ENCODE measurements at places on chromosomes 2 and 18. TPM values are rescaled to one million over a fixed set of nuclear protein-coding genes. Genes with fewer than 3 reads are reported as not detected.

Gene SCN3A
- total RNA-seq = 5.7 TPM

Gene KIF5C
- total RNA-seq = 3.3 TPM

Gene REG3A
- not detected for total RNA-seq

Gene FTCDNL1
- total RNA-seq = 1.3 TPM

Gene CNDP1
- not detected for total RNA-seq

Gene SLC9A4
- not detected for total RNA-seq

Gene CPO
- 1.9 TPM for total RNA-seq

DNA sequence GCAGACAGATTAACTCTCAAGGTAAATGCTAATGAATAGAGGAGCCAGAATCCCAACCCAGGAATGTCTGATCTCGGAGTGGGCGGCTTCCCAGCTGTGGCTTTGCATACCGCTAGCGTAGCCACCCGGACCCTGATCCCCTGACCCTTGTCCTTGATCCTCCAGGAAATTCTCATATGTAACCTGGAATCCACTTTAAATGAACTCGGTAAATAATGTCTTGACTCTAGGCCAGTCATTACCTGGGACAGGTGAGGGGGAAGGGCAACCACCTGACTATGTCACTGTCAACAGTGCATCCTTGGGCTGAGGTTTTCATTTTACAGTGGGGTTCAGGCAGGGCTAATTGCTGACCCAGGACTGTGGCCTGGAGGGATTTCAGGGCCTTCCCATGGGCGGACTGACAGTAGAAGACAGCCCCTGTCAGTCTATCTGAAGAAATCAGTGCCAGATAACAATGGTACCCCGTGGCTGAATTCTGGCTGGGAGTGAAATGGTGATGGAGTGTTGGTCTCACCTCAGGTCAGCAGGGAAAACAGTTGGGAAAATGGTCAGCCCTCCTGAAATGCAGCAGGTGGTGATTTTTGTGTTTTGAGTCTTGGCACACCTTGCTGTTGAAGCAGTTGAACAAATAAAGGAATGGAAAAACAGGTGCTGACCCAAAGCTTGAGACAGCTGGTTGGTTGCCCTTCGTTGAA, 9.6 kb downstream of the ACKR3 start:
- no peak for ATAC-seq

DNA sequence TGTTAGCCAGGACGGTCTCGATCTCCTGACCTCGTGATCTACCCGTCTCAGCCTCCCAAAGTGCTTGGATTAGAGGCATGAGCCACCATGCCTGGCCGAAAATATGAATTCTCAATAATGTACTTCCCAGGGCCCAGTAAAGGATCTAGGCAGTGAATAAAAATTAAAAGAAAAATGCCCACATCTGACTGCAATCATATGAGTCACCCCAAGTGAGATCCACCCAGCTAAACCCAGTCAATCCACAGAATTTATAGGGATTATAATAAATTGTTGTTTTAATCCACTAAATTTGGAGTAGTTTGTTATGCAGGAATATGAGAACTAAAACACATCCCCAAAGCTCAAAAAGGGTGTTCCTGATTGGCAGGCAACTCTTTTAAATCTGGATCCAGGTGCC, 93.5 kb upstream of the STK39 start:
- ATAC-seq = no peak

DNA sequence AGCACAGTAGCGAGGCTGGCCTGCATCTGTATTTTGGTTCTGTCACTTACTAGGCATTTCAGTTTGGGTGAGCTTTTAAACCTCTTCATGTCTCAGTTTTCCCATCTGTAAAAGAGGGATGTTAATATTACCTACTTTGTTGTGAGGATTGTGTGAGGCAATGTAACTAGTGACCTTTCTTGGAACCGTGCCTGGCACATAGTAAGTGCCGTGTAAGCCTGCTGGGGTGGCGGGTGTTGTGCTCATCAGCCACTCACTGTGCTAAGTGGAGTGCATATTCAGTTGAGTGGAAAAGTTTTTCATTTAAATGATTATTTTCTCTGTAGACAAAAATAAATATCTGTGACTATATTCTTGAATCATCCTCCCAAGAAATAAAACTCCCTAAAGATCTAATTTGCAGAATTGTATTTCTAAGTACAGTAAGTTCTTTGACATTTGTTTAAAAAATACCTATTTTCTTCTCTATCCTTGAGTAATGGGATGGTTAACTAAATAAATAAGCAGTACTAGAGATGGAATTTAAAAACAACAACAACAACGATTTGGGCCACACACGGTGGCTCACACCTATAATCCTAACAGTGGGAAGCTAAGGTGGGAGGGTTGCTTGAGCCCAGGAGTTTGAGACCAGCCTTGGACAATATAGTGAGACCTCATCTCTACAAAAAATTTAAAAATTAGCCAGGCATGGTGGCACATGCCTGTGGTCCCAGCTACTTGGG, 56.7 kb downstream of the MALT1 start:
- ATAC-seq = no peak

- ATAC-seq = no peak
Observed at GRCh38 chr18:48037481-48038271, 107.2 kb upstream of the SMAD2 start.

GRCh38 chr18:57234346-57234745, 87.5 kb downstream of the BOD1L2 start:
- ATAC-seq = no peak

- ATAC-seq = no peak
Observed at GRCh38 chr18:70331456-70332097, 42.7 kb downstream of the SOCS6 start.

DNA sequence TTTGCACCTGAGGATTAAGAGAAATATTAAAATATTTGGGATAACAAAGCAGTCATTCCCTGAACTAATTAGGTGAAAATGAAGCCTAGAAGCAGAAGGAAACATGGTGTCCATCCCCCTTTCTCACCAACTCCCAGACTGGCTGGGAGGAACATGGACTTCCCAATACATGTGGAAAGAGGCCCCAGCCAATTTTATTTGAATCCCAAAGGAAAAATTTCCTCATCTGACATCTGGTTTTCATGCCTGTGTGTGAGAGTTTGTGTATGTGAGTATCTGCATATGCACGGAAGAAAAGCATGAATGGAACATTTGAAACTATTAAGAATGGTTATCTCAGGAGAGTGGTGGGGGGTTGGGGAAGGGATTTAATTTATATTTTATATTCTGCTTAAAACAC, 84.3 kb downstream of the COPS8 start:
- ATAC-seq = peak; percentile 14

GRCh38 chr2:63132020-63132419, 81.4 kb downstream of the OTX1 start:
- ATAC-seq = no peak

- ATAC-seq = no peak
Observed at GRCh38 chr2:181252262-181253148, 204.7 kb upstream of the ITGA4 start.

DNA sequence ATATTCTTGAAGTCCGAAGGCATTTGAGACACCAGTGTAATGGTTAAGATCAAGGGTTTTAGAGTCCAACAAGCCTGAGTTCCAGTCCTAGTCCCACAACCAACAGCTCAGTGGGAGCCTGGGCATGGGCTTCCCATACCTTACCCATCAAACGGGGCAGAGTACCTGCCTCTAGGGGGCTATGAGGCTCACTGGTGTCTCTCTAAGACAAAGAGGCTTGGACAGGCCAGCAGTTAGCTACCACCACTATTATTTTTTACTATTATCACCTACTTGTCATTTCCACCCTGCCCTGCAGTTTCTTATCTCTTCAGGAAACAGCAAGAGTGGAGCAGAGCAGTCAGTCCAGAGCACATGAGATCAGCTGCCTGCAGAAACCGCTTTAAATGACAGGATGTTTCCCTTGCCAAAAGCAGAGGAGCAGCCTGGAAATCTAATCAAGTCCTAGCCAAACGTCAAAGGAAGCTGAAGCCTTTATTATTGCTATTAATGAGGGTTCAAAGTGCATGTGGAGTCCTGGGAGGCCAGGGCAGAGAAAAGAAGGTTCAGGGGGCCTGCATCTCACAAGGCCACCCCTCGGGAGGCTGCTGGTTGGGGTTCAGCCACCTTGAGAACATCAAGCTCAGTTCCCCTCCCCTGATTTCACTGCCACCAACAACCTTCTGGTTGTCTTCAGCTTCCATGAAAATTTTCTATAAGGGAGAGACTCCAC, 66.6 kb downstream of the STPG4 start:
- ATAC-seq = peak; percentile 37

DNA sequence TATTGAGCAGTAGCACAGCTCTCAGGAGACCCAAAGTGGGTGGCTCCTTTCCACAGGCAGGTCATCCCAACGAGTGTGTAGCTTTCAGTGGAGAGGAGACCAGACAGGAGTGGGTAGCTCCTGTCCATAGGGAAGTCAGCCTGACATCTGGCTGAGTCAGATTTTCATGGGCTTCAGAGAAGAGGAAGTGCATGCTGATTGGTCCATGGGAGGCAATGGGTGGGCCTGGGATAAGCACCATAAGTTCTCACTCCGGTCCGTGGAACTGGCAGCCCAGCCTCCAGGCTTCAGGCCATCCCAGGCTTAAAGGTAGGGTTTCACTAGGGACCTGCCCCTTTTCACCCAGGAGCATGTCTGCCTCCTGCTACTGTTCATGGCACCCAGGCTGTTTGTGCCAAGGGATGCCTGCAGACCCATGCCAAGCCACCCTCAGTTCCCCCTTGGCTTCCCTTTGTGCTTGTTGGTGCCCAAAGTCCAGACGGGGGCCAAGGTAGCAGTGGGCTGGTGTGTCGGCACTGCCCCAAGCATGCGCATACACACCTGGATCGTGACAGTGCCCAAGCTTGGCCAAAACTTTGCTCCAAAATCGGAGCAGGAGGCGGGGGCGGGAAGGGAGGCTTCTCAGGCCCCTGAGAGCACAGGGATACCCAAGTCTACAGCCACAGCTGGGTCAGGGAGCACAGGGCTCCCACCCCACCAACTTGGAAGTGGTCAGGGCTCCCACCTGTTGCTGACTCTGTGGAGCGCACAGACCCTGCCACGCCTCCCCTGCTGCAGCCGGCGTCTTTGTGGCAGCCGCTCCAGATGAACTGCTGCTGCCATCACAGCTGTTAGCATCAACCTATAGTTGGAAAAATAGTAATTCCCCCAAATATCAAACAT, 26.4 kb downstream of the MARCHF7 start:
- no peak for ATAC-seq

DNA sequence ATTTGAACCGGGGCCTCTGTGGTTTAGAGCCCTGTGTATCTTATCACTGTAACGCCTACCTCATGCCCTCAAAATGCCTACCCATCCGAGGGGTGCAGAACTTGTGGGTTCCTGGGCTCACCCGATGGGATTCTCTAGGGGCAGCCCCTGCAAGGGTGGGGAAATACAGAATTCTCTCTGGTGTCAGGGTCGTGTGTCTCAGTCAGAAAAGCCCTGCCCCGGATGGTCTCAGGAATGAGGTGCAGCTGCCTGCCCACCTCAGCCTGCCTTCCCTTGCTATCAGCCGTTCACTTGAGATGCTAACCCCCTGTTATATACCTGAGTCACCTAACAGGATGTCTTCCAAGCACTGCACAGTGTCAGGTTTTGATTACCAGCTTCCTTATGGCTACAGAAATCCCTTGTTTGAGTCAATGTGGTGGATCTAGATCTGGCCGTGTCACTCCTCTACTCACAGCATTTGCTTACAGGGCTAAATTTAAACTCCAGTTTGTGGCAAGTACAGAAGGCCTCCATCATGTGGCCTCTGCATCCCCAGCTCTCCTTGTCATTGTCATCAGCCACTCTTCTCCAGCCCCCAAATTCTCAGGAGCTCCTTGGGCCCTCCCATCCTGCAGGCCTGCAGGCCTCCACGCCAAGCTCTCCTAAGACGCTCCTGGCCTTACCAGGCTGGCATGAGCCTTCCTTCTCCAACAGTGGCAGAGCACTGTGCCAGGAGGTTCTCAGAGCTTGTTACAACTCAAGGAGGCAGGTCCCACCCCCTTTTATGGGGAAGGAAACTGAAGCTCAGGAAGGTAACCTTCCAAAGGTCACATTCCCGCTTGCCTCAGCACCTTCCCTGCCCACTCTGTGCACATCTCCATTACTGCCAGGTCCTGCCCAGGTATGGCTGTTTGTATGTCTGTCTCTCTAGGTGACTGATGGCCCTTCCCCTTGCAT, 14.3 kb upstream of the MAP3K2 start:
- ATAC-seq = no peak

DNA sequence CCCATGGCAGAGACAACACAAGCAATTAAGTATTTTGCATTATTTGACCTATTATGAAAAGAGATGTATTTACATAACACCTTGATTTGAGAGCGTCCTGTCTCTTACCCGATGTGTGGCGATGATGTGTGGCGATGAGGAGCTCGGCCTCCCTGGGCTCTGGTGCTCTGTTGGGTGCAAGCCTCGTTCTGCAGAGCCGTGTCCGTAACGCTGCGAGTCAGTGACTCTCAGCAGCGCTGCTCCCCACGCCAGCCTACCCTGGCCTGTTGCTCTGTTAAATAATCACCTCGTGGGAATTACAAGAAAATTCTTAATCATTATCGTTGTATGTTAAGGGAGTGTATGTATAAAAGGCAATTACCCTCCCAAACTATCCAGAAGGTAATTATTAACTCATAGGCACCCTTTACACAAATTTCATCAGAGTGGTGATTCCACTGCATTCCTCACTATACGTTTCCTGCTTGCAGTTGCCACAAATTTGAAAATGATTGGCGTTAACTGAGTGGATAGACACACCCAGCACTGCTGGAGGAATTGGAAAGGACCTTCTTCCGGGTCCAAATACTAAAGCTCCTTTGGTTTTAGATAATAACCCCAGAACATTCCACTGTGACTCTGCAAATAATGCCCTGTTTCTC, 52.0 kb upstream of the NFATC1 start:
- ATAC-seq = no peak

GRCh38 chr2:200219309-200220113, 87.0 kb upstream of the SPATS2L start:
- no peak for ATAC-seq

DNA sequence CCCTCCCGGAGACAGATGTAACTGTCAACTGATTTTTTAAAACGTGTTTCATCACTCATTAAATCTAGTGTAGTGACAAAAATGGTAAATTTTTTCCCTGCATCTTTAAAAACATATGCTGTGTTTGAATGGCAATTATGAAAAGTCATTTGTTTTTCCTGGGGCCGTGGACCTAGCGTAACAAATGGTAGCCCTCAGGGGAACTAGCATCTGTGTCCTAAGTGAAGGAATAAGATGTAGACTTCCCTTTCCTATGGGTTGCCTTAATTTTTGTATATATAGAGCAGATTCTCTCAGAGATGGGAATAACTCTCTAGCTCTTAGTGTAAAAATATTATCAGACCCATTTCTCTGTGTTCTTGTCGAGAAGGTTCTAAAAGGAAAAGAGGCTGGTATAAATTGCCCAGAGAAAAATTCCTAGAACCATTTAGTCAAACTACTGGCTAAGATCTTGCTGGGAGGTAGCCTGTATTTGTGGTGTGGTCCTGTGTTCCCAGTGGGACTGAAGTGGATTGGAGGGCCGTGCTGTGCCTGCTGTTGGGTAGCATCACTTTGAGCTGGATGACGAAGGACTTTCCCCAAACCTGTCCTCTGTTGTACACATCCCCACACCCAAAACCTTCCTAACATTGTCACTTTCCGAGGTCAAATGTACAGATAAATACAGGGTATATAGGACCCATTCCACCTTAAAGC, 85.8 kb downstream of the LIMS1 start:
- ATAC-seq = no peak

GRCh38 chr2:103960951-103961350, 893.0 kb upstream of the POU3F3 start:
- ATAC-seq = no peak
